ENCODE measurements at places on chromosomes 3 and 15.

- no peak for DNase-seq
Observed at GRCh38 chr3:63450023-63450422, 171.9 kb downstream of the SYNPR start.

- no peak for DNase-seq
Observed at GRCh38 chr3:142726017-142726416, 2.2 kb downstream of the TRPC1 start.

GRCh38 chr3:184712248-184713039, 580 bp upstream of the MAGEF1 start:
- DNase-seq, result no peak

- DNase-seq, result no peak
Observed at GRCh38 chr3:122407946-122408345, 7.9 kb downstream of the WDR5B start.

GRCh38 chr15:77012868-77013267, 17.9 kb downstream of the PSTPIP1 start:
- no peak for DNase-seq

DNA sequence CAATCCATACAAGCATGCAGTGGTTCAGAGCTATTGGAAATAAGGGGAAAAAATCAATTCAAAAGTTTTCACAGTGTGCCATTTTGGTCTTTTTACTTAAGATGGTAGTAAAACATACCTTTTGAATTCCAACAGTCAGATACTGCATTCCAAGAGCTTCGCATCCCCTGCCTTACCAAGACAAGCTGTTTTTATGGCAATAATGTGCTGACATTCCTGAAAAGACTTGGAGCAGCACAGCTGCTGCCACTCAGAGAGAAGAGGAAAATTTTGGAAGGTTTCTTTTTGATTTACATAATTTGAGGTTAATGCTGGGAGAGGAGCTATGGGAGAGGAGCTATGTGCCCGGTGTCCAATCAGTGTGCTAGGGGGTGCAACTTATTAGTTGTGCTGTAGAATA, 148.3 kb downstream of the FEZF2 start:
- DNase-seq, result no peak

DNA sequence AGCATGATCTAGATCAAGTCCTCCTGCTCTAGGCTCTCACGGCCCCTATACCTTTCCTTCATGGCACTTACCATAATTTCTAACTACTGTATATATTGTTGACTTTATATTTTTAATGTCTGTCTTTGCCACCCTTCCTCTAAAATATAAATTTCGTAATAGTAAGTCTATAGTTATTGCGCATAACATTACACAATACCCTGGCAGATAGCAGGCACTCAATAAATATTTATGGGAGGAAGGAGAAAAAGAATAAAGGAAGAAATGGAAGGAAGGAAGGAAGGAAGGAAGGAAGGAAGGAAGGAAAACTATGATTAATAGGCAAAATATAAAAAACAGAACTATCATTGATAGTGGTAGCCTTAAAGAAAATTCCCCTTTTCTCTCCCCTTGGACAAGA, 190.3 kb upstream of the LMCD1 start:
- DNase-seq, result no peak

- DNase-seq, result no peak
Observed at GRCh38 chr3:33982269-33982798, 183.9 kb downstream of the PDCD6IP start.

DNA sequence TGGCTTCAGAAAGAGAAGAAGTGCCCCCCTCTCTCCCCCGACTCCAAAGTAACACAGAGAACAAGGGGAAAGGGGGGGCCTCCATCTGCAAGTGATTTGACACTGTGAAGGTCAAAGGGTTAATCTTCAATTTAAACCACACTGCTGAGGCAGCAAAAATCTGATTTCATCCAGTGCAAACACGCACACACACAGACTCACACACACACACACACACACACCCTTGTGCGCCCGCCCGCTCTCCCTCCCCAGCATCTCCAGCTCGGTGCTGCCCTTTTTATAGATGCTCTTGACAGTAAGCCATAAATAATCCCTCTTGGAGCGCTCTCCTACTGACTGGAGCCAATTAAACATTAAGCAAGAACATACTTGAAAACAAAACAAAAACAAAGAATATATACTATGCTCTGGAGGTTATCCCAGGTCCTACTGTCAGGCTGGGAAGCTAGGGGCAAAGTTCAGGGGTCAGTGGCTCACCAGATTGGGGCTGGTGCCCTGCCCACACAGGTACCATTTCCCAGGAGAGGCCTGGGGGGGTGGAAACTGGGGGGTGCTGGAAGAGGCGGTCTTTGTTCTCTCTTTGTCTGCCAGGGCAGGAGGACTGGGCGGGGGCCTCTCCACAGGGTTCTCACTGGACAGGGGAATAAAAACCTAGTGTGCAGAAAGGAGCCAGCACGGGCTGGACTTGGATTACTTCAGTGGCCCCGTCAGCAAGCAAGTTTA, 16.3 kb downstream of the BMF start:
- no peak for DNase-seq

DNA sequence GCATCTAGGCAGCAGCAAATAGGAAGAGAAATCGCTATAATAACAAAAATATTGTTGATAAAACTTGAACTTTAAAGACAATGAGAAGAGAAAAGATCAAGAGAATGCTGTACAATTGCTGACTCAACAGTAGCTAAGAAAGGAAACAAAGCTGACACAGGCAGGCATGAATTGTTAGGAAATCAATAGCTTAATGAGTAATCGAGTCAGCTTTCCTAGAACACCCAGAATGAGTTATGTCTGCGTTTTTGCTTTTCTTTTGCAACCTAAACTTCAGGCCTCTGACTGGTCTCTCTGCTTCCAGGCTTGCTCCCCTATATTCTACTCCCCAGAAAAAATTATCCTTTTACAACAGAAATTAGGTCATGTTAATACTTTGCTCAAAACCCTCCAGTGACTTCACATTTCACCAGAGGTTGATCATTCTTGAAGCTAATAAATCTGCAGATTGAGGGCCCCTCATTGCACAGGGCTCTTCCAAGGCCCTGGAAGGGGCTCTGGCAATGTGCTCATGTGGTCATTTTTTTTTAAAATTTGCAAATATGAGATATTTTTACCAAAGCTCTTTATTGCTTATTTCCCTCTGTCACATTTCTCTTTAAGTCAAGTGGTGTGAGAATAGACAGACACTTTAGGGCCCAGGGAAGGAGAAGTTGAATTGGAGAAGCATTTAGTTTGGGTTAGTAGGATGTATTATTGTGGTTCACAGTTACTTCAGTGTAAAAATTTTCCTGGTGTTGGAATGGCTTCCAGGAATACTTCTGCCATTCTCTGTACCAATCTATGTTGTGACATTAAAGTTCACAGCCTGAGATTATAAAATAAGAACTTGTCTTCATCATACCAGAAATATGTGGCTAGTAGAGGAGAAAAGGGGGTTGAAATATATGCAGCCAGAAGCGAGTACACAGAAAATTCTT, 116.3 kb downstream of the TMCO5A start:
- no peak for DNase-seq

- DNase-seq, result no peak
Observed at GRCh38 chr3:12630292-12630691, 33.6 kb downstream of the RAF1 start.

DNA sequence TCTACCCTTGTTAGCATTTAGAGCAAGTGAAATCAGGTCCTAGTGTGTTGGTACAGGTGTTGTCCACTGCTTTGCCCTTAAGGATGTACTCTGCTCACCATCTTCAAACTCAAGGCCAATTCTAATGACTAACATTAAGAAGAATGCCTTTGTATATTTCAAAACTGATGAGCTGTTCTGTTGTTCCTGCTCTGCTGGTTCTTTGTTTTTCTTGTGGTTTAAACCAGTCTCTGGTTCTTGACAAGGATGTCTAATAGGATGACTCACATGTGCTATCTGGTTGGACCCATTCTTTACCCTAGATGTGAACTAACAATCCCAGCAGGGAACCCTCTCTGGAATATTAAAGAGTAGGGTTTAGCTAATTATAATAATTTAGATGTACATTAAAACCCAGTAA, 17.3 kb downstream of the ABHD5 start:
- no peak for DNase-seq

DNA sequence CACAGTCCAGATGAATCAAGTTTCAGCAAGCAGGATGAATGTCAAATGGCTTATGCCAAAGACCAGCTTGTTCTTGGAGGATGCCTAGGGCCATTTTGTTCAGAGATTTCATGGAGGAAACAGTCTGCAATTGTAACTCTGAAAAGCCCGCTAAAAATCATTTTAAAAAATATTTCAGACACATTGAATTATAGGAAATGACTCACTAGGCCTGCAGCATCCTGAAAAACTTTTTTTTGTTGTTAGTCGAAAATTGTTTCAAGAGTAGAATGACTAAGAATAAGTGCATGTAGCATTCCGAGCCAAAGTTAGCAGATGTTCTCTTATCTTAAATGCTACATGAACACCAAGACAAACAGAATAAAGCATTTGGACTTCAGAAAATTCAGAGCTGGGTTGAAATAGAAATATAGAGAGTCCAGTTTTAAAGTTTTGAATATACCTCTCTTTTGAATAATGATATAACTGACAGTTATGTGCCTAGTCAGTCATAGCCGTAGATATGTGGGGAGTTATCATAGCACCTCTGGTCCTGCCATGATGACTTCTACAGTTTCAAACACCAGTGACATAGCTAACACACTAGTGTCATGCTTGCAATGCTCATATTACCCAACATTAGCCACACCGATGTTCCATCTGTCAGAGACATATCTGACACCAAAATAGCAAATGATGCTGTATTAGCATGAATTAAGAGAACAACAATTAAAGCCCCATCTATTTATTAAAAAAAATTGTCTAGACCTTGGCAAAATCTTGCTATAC, 1462.8 kb upstream of the GBE1 start:
- no peak for DNase-seq

GRCh38 chr3:39569095-39569494, 101.6 kb downstream of the MOBP start:
- DNase-seq, result no peak

- DNase-seq, result no peak
Observed at GRCh38 chr3:36132214-36132613, 248.1 kb upstream of the STAC start.

DNA sequence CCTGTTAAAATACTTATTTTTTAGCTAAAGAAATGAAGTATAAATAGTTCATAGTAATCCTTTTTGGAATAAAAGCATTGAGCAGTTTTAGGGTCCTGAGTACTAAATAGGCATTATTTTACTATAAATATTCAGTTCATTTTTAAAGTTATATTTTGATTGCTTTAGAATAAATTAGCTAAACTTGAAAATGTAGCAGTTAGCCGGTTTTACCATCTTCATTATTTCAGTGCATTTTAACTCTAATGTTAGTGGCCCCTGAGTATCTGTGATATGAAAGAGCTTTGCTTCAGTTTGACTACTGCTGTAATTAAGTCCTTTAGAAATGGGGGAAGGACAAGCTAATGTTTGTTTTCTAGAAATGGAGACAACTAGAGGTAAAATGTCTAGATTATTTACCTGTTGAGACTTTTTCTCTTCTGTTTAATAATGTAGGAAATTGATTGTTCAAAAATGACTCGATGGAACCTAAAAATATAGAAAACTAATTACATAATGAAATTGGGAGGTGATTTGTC, 3.6 kb downstream of the SMC4 start:
- DNase-seq, result no peak

DNA sequence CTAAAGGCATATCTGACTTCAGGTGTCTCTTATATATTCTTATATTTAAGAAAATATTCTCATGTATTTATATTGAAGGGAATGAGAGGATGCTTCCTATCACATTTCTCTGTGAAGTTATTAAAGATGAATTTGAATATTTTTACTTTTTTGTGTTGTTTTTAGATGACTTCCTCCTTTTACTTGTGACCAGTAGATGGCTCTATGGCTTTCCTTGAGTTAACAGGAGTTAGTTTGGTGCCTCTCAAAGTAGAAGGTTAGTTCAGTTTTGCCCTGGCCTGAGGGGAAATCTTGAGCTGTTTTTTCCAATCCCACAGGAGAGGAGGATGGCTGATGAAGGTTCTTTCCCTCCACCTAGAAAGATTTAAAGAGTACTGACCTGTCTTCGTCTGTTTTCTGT, 80.7 kb downstream of the SQOR start:
- no peak for DNase-seq

DNA sequence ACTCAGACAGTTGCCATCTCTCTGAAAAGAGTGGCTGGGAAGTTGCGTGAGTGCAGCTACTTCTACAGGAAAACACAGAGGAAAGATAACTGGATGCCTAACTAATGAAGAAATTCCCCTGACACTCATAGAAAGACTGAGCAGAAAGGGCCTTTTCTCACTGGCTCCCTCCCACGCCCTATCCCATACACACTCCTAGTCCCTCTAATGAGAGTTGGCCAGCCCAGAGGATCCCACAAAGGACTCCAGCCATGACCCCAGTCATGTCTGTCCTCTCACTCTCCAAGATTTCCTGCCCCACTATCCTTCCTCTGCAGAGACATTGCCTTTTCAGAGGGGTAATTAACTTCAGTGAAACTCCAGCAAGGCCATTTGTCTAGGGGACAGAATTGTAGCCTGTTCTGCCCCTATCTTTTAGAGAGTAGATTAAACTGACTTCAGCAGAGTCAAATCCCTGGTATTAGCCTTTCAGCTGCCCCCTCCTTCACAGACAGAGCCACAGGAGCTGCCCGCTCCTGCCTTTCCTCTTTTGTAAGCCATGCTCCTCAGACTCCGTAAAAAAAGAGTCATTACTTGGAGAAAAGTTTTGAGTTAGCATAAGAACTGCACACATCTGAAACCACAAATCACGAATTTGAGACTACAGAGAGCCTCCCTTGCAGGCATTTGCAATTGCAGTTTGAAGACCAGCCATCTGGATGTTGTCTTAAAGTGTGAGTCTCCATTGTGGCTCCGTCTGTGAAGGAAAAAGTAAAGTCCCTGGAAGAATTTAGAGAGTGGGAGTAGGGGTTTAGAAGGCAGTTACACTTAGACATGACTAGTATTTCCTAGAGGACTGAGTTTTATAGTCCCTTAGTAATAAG, 129.1 kb upstream of the SEMA6D start:
- no peak for DNase-seq

GRCh38 chr3:171533702-171534101, 73.5 kb upstream of the TNIK start:
- no peak for DNase-seq

DNA sequence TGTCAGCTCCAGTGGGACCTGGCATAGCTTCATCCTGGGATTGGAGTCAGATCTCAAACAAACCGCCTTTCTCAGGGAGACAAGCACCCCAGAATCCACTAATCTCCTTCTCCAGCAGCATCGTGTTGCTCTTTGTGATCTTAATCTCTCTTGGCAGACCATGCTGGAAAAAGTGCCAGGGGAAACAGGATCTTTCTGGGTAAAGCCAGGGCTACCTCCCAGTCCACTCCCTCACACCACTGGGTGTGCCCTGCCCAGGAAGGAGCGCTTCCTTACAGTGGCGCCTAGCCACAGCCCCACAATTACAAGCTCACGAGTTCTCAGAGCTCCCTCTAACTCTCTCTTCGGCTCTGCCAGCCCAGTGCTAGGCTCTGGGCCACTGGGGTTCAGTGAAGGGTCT, 32.2 kb downstream of the RPLP1 start:
- no peak for DNase-seq

- no peak for DNase-seq
Observed at GRCh38 chr3:27646896-27647295, 75.2 kb downstream of the EOMES start.

DNA sequence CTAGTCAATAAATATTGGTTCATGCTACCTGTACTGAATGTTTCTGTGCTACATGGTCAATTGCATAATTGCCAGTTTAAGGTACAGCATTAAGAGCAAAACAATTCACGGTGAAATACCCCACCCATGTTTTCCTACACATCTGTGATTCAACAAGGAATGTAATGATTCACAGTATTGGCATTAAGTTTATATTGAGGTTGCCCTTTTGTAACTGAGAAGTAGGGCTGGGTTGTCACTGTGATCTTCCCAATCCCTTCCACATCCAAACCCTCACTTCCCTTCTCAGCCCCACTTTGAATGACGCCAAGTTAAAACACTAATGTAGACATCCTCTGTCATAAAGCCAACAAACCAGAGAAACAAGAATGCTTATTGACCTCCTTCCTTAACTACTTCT, 112.0 kb upstream of the TJP1 start:
- DNase-seq, result no peak
